ENCODE measurements at places on chromosomes 5 and 9.

DNA sequence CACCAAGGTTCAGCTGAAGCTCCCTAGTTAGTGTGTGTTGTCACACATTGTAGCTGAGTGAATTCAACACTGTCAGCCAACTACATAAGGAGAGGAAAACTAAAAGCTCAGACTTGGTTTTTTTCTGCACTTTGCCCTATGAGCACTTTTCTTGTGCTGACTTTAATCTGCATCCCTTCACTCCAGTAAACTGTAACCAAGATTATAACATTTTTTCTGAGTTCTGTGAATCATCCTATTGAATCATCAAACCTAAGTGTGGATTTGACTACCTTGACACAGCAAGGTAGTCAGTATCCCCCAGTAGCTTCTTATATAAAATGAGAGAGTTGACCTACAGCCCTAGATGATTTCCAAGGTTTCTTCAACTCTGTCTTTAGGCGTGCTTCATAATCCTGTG is 325.0 kb downstream of the AGTPBP1 start:
- no peak for DNase-seq

DNA sequence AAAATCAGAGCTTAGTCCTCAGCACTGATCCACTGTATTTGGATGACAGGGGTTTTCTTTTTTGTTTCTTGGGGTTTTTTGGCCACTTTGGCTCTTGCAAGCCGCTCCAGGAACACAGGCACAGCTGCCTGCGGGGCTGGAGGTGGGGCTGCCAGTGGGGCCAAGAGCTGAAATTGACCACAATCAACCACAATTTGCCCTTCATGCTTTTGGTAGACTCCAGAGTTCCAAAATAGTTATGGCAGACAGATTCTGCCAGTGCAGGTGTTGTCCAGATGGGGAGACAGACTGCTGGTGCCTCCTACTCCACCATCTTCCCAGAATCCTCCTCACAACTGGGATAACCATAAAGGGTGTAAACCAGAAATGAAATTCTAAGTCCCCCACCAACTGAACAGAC is 36.5 kb downstream of the PLEKHG4B start:
- DNase-seq, result no peak

GRCh38 chr5:134583766-134584165 is 48.9 kb downstream of the SAR1B start:
- no peak for DNase-seq

GRCh38 chr9:130476151-130476730 is 31.5 kb downstream of the ASS1 start:
- DNase-seq, result no peak

DNA sequence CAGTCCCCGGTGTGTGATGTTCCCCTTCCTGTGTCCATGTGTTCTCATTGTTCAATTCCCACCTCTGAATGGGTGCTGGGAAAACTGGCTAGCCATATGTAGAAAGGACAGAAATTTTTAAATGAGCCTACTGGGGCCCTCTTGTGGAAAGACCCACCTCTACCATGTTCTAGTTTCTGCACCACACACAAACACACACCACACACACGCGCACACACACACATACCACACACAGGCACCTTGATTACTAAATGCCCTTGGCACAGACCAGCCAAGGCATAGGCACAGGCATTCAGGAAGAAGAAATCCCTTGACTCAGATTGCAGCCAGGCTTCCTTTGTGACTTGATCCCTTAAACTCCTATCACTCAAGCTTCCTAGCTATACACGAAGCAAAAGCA is 60.5 kb downstream of the SIL1 start:
- DNase-seq, result no peak

DNA sequence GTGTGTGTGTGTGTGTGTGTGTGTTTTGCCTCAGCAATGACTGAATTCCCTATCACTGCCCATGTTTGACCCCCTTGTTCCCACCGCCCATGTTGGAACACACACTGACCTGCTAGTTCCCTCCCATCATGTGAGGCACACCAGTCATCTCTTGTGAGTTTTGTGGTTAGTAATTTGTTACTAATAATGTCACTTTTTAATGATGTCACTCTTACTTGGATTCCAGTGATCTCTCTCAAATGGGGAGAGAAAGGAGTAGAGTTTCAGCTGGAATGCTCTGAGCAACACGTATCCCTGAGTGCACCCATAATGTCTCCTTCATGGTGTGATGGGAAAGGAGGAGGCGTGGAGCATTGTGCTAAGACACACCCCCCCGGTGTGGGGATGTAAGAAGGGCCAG is 172.6 kb downstream of the SH3GL2 start:
- DNase-seq, result no peak

- DNase-seq, result no peak
Observed at GRCh38 chr5:110594866-110595265, 131.6 kb downstream of the TMEM232 start.

- no peak for DNase-seq
Observed at GRCh38 chr5:29169886-29170285, 2023.6 kb upstream of the CDH6 start.

DNA sequence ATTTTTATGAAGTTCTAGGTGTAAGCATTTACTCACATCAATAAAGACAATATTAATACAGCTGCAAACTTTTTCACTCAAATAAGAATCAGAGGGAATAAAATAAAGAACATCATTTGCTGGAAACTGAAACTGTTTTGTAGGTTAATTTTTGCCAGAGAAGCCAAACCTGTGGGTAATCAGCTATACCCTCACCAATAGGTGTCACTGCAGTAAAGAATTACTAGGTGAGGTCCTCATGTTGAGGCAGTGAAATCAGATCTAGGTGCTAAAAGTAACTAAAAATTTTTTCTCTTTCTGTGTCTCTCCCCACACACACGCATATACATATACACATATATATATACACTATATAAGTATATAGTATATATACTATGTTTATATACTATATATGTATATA is 1016.3 kb upstream of the SEMA6A start:
- DNase-seq, result no peak

- peak; percentile 60 for DNase-seq
Observed at GRCh38 chr9:79660615-79661014, 88.8 kb downstream of the TLE4 start.

- no peak for DNase-seq
Observed at GRCh38 chr5:73170522-73170921, 2.5 kb upstream of the TMEM174 start.

DNA sequence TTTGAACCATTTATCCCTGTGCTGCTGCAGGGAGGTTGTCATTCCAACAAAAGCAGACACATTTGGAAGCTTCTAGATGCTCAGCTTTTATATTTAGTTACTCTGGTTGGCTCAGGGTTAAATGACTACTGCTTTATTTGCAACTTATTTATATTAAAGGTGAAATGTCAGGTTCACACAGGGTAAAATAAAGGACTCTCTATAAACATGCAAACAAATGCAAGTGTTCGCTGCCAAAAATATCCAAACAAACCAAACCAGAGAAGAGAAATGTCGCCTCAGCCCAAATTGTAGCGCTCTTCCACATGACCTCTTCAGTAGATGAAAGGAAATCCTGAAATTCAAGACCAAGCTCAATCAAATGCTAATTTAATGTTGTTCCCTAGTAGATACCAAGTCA is 57.0 kb upstream of the LIFR start:
- no peak for DNase-seq

DNA sequence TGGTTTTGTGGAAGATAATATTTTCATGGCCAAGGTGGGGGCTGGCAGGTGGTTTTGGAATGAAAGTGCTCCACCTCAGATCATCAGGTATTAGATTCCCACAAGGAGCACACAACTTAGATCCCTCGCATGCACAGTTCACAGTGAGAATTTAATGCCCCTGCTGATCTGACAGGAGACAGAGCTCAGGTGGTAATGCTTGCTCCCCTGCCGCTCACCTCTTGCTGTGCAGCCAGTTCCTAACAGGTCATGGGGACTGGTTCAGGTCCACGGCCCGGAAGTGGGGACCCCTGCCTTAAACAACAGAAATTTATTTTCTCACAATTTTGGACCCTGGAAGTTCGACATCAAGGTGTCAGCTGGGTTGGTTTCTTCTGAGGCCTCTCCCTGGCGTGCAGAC is 668.7 kb upstream of the ZNF608 start:
- DNase-seq, result no peak

DNA sequence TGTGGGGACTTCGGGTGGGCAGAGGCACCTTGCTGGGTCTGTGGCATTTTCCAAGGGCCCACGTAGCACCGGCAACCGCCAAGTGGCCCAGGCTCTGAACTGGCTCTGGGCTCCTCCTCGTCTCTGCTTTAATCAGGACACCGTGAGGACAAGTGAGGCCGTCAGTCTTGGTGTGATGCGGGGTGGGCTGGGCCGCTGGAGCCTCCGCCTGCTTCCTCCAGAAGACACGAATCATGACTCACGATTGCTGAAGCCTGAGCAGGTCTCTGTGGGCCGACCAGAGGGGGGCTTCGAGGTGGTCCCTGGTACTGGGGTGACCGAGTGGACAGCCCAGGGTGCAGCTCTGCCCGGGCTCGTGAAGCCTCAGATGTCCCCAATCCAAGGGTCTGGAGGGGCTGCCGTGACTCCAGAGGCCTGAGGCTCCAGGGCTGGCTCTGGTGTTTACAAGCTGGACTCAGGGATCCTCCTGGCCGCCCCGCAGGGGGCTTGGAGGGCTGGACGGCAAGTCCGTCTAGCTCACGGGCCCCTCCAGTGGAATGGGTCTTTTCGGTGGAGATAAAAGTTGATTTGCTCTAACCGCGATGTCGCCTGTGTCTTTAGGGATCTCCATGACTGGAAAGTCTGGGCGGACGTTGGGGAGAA is 5.8 kb downstream of the DPP7 start:
- no peak for DNase-seq

DNA sequence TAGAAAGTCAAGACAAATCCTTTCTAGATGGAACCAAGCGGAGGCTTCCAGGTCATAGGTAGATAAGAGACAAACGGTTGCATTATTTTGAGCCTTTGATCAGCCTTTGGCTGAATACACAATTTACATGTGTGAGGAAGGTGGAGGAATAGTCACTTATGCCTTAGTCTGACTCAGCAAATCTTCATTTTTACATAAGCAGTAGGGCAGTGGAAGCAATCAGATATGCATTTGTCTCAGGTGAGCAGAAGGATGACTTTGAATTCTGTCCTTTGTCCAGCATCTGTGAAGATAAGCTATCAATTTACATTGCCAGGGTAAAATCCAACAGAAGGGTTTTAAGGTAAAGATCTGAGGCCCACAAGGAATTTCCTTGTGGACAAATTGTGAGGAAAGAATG is 23.8 kb downstream of the TUSC1 start:
- no peak for DNase-seq

DNA sequence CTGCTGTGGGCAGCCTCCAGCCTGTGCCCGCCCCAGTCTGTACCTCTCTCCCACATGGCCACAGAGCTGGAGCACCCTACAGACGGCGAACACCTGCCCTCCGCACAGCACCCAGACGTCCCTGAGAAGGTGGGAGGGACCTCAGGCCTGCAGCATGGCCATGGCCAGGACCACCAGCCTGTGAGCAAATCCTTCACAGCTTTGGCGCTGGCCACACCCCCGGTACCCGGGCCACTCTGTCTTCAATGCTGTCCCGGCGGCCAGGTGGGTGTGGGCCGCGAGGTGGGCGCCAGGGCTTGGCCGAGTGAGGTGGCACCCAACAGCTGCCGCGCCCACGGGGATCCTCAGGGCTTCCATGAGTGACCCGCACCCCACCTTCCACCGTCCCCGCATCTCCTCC is 18.7 kb downstream of the NOTCH1 start:
- no peak for DNase-seq

DNA sequence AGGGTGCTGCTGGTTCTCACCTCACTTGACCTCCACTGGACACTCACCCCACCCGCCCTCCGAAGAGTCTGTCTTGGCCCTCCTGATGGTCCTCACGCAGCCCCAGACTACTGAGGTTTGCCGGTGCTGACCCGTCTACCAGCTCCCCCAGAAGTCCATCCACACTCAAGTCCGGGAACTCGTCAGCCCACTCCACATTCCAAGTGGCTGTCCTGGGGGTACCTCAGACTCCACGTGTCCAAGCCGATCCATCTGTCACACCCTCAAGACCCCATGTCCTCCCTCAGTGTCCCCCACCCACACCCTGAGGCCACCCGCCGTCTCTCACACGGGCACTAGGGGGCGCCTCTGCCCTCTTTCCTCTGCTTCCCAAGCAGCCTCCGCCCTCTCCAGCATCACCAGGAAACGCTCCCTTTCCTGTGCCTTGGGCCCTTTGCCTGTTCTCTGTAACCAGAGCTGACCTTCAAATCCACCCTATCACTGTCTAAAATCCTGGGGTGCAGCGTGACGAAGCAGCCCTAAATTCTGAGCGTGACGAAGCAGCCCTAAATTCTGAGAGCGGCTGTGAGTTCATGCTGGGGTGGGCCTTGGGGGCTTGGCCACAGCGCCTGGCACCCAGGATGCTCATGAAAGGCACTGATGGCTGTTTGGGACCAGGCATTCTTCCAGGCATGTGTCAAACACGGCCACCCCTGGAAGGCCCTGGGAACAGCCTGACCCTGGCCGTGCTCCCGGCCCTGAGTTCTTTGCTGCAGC is 95.7 kb downstream of the KCNT1 start:
- peak; percentile 12 for DNase-seq

GRCh38 chr5:56550227-56550626 is 265.1 kb upstream of the MAP3K1 start:
- no peak for DNase-seq

DNA sequence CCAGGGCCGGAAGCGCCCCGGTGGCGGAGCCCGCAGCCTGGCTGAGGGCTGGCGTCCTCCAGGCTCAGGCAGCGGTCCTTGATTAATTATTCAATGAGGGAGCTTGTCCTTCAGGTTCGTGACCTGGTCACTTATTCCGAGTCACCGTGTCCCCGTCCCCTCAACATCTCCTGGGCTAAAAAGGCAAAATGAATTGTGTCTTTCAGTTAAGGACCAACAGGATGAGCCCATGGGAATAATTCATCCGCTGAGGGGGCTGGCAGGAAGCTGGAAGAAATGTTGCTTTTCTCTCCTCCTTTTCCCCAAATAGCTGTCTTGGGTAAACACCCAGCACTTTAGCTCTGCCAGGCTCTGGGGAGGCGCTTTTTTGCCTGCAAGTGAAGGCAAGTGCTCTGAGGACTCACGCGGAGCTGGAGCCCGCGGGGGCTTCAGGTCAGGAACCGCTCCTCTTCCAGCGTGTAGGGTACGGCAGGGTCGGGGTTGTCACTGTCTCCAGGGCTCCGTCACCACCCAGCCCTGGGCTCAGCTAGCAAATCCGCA is 13.1 kb downstream of the KCNT1 start:
- no peak for DNase-seq

DNA sequence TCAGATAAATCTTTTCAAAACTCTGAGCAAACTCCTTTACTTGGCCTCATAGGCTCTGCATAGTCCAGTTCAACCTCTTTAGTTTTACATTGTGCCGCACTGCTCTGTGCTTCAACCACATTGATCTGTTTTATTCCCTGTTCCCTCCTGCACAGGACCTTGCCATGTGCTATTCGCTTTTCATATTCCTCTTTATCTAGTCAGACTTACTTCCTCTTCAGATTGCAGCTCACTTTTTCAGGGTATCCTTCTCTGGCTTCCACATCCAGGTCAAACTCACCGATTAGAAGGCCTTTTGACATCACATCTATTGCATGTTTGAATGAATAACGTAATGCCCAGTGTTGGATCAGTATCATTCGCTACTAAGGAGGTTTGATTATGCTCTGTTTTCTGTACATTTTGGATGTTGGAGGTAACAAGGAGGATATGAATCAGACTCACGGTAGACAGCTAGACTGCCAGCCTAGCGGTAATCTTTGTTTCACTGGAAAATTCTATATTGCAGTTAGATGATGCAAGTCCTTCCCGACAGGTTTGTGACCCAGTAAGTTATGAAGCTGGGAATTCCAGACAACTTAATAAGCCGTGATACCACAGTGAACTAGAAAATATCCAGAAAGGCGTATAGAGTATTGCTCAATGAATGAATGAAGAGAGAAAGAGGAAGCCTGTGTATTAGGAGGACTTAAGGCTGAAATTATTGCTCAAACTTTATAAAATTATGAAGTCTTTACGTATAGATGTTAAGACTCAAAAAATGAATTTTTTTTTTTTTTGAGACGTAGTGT is 65.7 kb downstream of the IQGAP2 start:
- DNase-seq, result no peak

Data from NCI-H1436 (cell line).